Uterus (tissue), 4 donors: ENCODE measurements at places on chromosomes 12 and 14.

GRCh38 chr12:3311027-3311402 lies 180.0 kb upstream of the PRMT8 start:
- H3K36me3 ChIP-seq = no peaks in the 10 kb centered on the region
- DNase-seq = no peak
- H3K27me3 ChIP-seq = no peaks in the 10 kb centered on the region
- no peak overlapping the region for H3K27ac ChIP-seq

- H3K27me3 ChIP-seq = no peaks in the 10 kb centered on the region
- H3K36me3 ChIP-seq = no peaks in the 10 kb centered on the region
- DNase-seq = no peak
- no peak overlapping the region for H3K27ac ChIP-seq
Observed at GRCh38 chr12:49357103-49357678, 10.1 kb upstream of the SPATS2 start.

GRCh38 chr12:27076468-27076867 lies 5.9 kb downstream of the C12orf71 start:
- no peaks in the 10 kb centered on the region for H3K27me3 ChIP-seq
- no peak for DNase-seq
- no peak overlapping the region for H3K27ac ChIP-seq
- no peaks in the 10 kb centered on the region for H3K36me3 ChIP-seq

DNA sequence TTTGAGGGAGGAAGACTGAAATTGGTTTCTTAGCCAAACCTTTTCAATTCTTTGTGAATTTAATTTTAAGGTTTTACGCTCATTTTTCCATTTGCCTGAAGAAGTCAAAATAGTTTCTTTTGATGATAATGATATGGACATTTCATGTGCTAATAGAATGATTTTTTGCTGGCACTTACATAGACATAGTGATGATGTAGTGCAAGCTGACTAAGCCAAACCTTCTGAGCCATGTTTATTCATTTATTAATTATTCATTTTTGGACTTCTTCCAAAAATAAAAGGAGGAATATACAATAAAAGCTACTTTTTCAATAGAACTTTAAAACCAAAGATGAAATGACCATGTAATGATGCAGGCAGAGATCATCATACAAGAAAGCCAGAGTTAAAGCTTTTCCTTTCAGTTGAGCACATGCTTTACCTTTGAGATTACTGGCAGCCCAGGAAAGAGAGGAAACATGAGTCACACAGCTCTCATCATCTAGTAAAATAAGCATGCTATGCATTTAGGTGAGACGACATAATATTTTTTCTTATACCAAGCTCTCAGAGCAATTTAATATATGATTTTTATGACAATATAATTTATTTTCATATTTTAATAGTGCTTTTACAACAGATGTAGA lies 24.8 kb downstream of the KCNA1 start:
- no peak for DNase-seq
- H3K27me3 ChIP-seq = no peaks in the 10 kb centered on the region
- H3K4me1 ChIP-seq = no peaks in the 10 kb centered on the region
- H3K36me3 ChIP-seq = no peaks in the 10 kb centered on the region
- no peak overlapping the region for H3K27ac ChIP-seq

DNA sequence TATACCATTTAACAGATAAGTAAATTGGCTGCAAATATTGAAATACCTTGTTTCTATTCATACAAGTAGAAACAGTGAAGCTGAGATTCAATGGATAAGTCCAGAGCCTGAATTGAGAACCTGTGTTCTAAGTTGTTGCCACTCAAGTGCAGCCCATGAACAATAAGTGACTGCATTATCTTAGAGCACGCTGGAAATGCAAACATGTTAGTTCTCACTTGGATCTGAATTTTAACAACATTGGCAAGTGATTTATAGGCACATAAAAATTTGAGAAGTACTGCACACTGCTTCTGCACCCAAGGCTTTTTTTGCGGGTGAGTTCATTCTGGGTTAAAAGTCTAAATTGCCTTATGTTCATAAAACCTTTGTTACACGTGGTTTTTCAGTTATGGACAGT lies 484.3 kb downstream of the NAV3 start:
- no peaks in the 10 kb centered on the region for H3K36me3 ChIP-seq
- H3K27ac ChIP-seq = no peak overlapping the region
- H3K4me1 ChIP-seq = no peaks in the 10 kb centered on the region
- H3K4me3 ChIP-seq = no peak overlapping the region
- no peak for DNase-seq

GRCh38 chr12:62971769-62972525 lies 37.0 kb upstream of the PPM1H start:
- no peaks in the 10 kb centered on the region for H3K27me3 ChIP-seq
- no peak overlapping the region for H3K4me3 ChIP-seq
- H3K27ac ChIP-seq = no peak overlapping the region
- no peaks in the 10 kb centered on the region for H3K36me3 ChIP-seq

DNA sequence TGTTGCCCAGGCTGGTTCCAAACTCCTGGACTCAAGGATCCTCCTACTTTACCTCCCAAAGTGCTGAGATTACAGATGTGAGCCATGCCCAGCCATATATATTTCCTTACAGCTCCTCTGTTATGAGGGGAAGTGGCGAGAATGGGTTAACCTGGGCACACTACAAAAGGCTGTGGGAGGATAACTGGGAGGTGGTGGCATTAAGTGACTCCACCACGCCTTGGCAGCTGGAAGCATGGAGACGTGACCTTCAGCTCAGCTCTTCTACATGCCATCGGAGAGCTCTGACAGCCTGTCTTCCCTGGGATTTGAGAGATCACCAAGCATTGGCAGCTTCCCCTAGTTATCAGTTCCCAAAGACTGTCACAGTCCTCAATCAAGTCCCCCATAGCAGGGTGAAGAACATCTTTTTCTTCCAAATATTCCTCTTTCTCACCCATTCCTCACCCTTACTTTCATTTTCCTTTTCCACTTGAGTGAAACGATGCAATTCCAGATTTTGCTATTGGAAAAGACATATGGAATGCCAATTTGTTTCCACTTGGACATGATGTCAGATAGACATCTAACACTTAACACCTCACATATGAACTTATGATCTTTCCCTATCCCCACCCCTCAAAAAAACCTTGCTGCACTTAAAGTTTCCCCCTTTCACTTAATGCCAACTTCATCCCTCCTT lies 48.5 kb downstream of the PHLDA1 start:
- no peaks in the 10 kb centered on the region for H3K27me3 ChIP-seq
- no peak overlapping the region for H3K27ac ChIP-seq
- H3K4me3 ChIP-seq = no peak overlapping the region
- H3K36me3 ChIP-seq = no peaks in the 10 kb centered on the region

- H3K4me1 ChIP-seq = no peaks in the 10 kb centered on the region
- H3K27ac ChIP-seq = no peak overlapping the region
- no peak for DNase-seq
- no peaks in the 10 kb centered on the region for H3K36me3 ChIP-seq
- no peak overlapping the region for H3K4me3 ChIP-seq
Observed at GRCh38 chr14:21734457-21735074, 60.9 kb upstream of the OR4E1 start.

DNA sequence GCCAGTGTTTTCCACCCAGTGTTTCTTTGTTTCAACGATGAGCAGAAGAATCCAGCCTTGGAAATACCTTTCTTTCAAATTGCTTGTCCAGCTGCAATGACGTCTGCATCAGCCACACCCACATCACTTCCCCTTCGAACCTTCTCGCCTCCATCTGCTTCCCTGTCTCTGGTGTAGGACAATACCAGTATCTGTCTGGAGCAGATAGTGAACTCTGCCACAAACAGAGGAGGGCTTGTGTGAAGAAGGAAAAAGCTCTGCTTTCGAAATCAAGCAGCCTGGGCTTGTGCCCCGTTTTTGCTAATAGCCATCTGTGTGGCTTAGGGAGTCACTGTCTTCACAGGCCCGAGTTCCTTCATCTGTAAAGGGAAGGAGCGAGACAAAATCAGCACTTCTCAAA lies 415.4 kb downstream of the ZFP36L1 start:
- H3K36me3 ChIP-seq = no peaks in the 10 kb centered on the region
- peaks cover 14% of the 10 kb centered on the region for H3K4me1 ChIP-seq
- peak overlapping the region; percentile 72 for H3K27ac ChIP-seq
- no peak overlapping the region for H3K4me3 ChIP-seq
- H3K27me3 ChIP-seq = no peaks in the 10 kb centered on the region
